ENCODE measurements at places on chromosomes 6 and 20. TPM values are rescaled to one million over a fixed set of nuclear protein-coding genes. Genes with fewer than 3 reads are reported as not detected.

GRCh38 chr6:1995636-1996035 lies 249.8 kb downstream of the GMDS start:
- DNase-seq: no peak

GRCh38 chr20:32731882-32732266 lies 11.4 kb downstream of the COMMD7 start:
- DNase-seq: no peak

DNA sequence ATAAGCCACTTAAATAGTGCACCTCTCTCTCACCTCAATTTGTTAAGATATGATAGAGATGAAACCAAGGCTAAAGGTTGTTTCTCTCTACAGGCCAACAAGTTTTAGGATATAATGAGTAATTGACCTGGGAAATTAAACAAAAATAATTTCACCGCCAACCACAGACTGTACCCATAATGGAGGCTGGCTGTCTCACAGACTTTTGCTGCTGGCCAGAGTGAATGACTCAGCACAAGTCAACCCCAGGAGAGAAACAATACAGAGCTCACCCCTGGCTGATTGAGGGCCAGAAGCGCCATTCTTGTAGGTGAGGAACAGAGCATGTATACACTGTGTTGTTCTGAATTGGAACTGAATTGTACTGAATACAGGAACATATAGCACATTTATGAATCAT lies 99.9 kb downstream of the CAP2 start:
- no peak for DNase-seq

DNA sequence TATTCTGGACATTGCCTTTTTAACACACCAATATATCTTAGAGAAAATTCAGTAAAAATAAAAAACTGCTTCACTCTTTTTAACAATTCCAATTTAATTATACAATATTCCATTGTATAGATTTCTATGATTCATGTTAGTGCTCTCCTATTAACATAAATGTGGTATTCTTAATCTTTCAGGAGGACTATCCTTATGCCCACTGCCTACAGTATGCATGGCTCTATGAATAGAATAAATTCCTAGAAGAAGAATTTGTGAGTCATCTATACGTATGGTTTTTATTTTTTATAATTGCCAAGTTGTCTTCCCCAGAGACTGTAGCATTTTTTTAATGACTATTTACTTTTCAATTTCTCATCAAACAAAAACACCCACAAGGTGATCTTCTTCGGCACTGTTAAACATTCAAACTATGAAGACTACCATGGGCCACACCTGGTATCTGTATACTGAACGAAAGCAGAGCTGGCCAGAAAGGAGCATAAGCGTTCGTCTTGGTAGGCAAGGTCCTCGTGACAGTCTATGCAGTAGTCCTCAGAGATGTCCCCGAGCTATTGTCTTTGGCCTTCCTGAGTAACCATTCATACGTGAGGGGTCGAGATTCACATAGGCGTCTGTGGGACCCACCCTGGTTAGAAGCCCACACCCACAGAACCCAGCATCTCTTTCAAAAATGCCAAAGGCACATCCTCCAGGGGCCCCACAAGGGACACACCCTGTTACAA lies 74.6 kb downstream of the KIF16B start:
- no peak for DNase-seq

DNA sequence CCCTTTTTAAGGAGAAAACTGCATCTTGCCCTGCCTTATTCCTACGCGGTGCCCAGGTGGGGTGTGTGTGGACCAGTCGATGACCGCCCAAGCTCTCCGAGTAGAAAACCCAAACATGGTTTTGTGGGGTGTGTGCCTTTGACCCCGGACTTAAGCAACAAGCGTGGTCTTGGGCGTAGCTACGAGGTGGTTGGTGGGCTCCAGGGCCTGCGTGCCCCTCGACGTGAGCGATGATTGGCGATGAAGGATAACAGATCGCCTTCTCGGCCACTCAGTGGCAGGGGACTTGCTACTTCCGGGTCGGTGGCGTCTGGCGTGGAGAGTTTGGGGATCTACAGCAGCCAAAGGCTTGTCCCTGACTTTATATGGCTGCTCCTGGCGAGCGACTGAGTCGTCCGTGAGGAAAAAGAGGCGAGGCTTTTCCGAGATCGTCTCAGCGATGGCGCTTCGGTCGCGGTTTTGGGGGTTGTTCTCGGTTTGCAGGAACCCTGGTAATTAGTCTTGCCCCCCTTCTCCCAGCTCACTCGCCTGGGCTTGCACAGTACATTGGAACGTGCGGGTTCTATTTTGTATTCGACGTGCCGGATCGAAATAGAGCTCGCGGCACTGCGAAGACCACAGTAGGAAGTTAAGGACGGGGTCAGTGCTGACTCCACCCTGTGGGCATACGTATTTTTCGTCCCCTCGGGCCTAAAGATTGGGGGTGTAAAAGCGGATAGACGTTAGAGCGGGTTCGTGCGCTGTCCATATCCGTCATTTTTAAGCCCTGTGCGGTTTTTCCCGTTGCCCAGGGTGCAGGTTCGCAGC lies at the start of gene MRPL18:
Gene MRPL18 (plus strand): TSS at position 319 of the 807 bp plus-strand sequence. CDS start 121 bp downstream, at position 440.
- DNase-seq: peak; percentile 96

- DNase-seq: no peak
Measured at GRCh38 chr20:46286382-46286781, 21.9 kb downstream of the CDH22 start.

TJAP1 gene
- total RNA-seq: 30.2 TPM

BNIP5 gene
- not detected for total RNA-seq

TMEM151B gene
- 0.05 TPM for total RNA-seq

Data from activated CD8-positive, alpha-beta T cell treated with anti-CD3 and anti-CD28 coated beads for 36 hours (primary cell).